Right ventricle myocardium superior (tissue), 1 donor: ENCODE measurements at places on chromosomes 16 and 17. TPM values are rescaled to one million over a fixed set of nuclear protein-coding genes. Genes with fewer than 3 reads are reported as not detected.

Gene NACA2
- total RNA-seq = not detected

Gene VWA3A
- total RNA-seq = 1.3 TPM

Gene CIBAR2
- total RNA-seq = not detected

Gene COL1A1
- 28.1 TPM for total RNA-seq

- no peak for DNase-seq
Observed at GRCh38 chr16:51243936-51244436, 92.9 kb upstream of the SALL1 start.

DNA sequence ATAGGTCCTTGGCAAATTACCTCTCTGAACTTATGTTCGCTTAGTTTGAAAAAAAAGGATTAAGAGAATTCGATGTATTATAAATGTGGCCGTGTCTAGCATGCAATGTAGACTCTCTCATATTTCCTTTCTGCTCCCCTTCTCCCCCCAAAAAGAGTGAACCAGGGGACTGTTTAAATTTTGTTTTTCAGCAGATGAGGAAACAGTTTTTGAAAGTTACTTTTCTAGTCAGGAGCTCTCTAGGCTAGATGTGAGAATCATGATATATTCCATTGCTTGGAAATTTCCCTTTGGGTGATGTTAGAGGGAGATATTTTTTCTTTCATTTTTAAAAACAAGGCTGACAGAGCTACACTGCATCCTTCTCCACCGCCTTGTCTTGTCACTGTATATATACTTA, 1.1 kb upstream of the CDC27 start:
- no peak for DNase-seq

DNA sequence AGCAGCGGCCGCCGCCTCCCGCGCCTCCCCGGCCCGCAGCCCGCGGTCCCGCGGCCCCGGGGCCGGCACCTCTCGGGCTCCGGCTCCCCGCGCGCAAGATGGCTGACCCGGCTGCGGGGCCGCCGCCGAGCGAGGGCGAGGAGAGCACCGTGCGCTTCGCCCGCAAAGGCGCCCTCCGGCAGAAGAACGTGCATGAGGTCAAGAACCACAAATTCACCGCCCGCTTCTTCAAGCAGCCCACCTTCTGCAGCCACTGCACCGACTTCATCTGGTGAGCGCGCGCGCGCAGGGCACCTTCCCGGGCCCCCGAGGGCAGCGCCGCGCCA, 258 bp downstream of the PRKCB start:
- DNase-seq = no peak

Gene P2RX5
- total RNA-seq = 13.0 TPM

DNA sequence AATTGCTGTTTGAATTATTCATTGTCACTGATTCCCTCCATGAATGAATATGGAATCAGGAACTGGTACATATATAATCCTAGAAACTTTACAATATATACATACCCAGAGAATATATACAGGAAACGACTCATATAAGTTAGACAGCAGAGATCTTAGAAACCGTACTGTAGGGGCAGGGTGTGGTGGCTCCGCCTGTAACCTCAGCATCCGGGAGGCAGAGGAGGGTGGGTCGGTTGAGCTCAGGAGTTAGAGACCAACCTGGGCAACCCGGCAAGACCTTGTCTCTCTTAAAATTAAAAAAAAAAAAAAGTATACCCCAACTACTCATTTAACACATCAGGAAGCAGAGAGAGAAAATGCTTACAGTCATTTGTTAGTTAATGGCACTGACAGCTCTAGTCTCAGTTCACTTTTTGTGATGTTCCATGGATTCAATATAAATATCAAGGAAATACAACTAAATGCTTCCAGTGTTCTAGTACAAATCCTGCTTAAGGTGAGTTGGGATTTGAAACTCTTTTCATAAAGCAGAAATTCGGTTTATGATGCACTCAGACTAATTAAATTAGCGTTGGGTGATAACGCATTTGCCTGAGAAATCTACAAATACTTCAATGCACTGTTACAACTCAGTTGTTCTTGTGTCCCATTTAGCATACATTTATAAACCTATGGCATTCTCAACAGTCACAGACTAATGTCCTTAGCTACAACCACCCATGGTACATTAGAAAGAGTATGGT, 5.6 kb downstream of the GLG1 start:
- no peak for DNase-seq

Gene MKS1
- 7.9 TPM for total RNA-seq

DNA sequence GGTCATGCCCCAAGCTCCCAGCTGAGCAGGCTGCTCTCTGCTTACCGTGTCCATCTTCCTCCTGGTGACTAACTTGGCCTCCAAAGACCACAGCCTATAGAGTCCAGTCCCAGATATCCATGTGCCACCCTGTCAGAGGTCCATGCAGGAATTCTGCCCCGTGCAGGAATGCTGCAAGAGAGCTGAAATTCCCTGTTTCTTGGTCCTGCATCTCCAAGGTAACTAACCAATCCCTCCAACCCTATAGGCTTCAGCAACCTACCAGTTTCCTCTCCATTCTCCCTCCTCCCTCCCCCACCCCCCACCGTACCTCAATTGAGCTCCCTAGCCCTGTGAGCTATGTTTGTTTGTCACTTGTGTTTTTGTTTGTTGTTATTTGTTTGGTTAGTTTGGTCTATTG, 9.6 kb upstream of the MKS1 start:
- no peak for DNase-seq
